ENCODE measurements at places on chromosomes 6 and 20. TPM values are rescaled to one million over a fixed set of nuclear protein-coding genes. Genes with fewer than 3 reads are reported as not detected.

CLPSL2 gene
- not detected for polyA plus RNA-seq

CCDC170 gene
- polyA plus RNA-seq = 0.08 TPM

C20orf144 gene
- not detected for polyA plus RNA-seq

SIRPD gene
- not detected for polyA plus RNA-seq

MEI4 gene
- 0.01 TPM for polyA plus RNA-seq

MRPL18 gene
- polyA plus RNA-seq = 74.1 TPM

GUCA1A gene
- polyA plus RNA-seq = not detected

PRDM13 gene
- polyA plus RNA-seq = not detected

BACH2 gene
- polyA plus RNA-seq = 0.62 TPM

GGTLC1 gene
- not detected for polyA plus RNA-seq

REM1 gene
- not detected for polyA plus RNA-seq

BPI gene
- not detected for polyA plus RNA-seq

KIF25 gene
- not detected for polyA plus RNA-seq

PSORS1C2 gene
- not detected for polyA plus RNA-seq

COL12A1 gene
- 96.9 TPM for polyA plus RNA-seq

MLN gene
- not detected for polyA plus RNA-seq

PRR18 gene
- polyA plus RNA-seq = not detected

BLCAP gene
- polyA plus RNA-seq = 209 TPM

GTSF1L gene
- polyA plus RNA-seq = not detected

BFSP1 gene
- polyA plus RNA-seq = 2.2 TPM

SIRPB1 gene
- polyA plus RNA-seq = 0.06 TPM

TXLNB gene
- polyA plus RNA-seq = 0.03 TPM

PAQR8 gene
- 0.80 TPM for polyA plus RNA-seq

ACTL10 gene
- 0.48 TPM for polyA plus RNA-seq

UNC5CL gene
- polyA plus RNA-seq = 0.50 TPM

TGM3 gene
- polyA plus RNA-seq = 0.08 TPM

GLYATL3 gene
- not detected for polyA plus RNA-seq

FAM83B gene
- 30.3 TPM for polyA plus RNA-seq

FRK gene
- polyA plus RNA-seq = 2.4 TPM

KCNK16 gene
- polyA plus RNA-seq = not detected

CYP24A1 gene
- 7.3 TPM for polyA plus RNA-seq

CRIP3 gene
- 0.26 TPM for polyA plus RNA-seq

TTBK1 gene
- not detected for polyA plus RNA-seq

COX4I2 gene
- polyA plus RNA-seq = not detected

LY6G6F gene
- not detected for polyA plus RNA-seq

SIRPG gene
- 0.17 TPM for polyA plus RNA-seq
